Stimulated activated CD4-positive, alpha-beta T cell treated with anti-CD3 and anti-CD28 coated beads, TNF-alpha, amount 100 ng/mL, for 24 hours (primary cell): ENCODE measurements at places on chromosomes 4 and X.

DNA sequence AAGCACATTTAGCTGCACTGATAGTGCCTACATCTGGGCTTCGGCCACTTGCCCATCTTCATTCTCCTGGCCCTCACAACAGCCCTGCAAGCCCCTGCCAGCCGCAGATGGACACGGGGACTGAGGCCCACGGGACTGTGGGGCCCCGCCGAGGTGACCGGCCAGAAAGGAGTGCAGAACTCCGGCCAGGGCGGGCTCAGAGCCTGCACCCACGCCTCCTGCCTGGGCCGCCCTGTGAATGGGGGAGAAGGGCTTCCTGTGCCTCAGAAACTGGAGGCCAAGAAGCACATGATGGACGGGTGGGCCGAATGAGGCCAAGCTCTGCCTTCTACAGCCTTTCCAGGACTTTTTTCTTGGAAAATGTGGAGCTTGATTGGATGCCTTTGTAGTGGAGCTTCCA is 35.7 kb upstream of the HGFAC start:
- no peak for DNase-seq

DNA sequence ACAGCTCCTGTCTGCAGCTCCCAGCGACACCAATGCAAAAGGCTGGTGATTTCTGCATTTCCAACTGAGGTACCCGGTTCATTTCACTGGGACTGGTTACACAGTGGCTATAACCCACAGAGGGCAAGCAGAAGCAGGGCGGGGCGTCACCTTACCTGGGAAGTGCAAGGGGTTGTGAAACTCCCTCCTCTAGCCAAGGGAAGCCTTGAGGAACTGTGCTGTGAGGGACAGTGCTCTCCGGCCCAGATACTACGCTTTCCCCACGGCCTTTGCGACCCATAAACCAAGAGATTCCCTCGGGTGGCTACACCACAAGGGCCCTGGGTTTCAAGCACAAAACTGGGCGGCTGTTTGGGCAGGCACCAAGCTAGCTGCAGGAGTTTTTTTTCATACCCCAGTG is 218.9 kb downstream of the PPP3CA start:
- no peak for DNase-seq

- no peak for DNase-seq
These were observed 10.1 kb upstream of the FGG start for GRCh38 chr4:154622598-154622997.

GRCh38 chrX:101462892-101463291 is 22.4 kb upstream of the ARMCX4 start:
- DNase-seq: no peak

DNA sequence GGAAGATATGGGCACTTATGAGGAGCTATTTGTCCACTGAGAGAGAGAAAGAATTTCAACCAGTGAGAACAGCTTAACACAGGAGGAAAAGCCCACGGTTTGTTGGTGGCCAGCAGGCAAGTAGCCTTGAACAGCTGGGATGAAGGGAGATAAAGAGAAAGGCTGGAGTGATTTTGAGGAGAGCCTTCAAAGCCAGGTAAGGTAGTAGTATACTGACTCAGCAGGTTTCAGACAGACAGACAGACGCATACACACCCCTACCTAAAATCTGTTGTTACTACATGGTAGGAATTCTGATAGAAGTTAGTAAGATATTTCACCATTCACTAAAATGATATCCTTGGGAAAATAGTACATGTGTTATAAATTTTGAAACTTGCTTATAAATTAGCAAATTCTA is 60.5 kb downstream of the SEC24D start:
- DNase-seq: no peak

GRCh38 chrX:1535241-1536041 is 1.5 kb downstream of the P2RY8 start:
- DNase-seq: peak; percentile 44

GRCh38 chrX:109954333-109954732 is 48.6 kb upstream of the TMEM164 start:
- DNase-seq: no peak

DNA sequence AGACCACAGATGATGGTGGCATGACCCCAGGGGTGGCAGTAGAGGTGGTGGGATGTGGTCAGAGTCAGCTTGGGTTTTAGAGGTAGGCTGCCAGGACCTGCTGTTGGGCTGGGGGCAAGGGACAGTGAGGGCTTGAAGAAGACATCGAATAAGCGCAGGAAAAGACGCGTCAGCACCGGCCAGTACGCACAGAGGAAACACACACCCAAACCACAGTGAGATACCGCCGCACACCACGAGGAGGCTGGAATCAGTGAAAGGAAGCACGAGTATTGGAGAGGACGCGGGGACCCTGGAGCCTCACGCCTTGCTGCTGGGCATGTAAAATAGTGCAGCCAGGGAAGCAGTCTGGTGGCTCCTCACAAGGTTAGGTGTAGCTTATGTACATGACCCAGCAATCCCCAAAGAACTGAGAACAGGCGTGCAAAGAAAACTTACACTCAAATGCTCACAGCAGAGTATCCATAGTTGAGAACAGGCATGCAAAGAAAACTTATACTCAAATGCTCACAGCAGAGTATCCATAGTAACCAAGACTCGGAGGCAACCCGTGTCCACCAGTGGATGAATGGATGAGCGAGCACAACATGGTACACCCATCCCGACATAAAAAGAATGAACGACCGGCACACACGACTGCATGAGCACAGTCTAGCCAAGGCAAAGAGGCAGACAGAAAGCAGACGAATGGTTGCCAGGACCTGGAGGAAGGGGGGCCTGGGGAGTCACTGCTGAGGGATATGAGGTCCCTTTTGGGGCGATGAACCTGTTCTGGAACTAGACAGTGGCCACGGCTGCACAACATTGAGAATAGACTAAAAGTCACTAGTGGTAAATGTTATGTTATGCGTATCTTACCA is 13.3 kb downstream of the PDZD4 start:
- no peak for DNase-seq

DNA sequence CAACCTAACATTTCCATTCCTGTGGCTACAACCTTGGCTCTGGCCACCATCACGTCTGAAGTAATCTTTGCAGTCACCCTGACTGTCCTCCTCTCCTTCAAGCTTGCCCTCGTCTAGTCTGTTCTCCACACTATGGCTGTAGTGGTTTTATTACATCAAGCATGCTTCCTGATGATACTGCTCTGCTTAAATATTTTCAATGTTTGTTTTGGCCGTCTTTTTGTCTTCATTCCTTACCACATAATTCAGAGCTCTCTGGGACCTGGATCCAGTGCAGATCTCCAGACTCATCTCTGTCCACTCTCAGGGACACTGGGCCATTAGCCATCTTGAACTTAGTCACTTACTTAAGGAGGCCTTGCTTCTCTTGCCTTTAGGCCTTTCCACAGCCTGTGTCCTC is 27.7 kb upstream of the FREM3 start:
- no peak for DNase-seq

DNA sequence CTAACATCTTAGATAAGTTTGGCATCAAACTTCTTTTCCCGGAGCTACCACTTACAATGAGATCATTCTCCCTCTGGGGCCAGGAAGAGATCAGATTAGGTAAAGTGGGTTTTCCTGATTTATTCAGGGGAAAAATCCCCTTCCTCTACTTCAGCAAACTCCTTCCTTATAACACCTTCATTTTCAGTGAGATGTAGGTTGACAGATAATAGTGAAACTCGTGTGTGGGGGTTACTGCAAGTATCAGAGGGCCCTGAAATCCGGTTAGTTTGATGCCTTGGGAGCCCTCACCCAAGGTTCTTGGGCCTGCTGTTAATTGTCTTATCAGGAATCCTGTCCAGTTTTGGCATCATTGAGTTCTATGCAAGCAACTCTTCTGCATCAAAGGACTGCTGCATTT is 10.8 kb downstream of the FTHL17 start:
- DNase-seq: no peak

- DNase-seq: no peak
These were observed 238.1 kb downstream of the BMPR1B start for GRCh38 chr4:94995684-94996394.

- DNase-seq: no peak
These were observed 99.3 kb downstream of the AMMECR1 start for GRCh38 chrX:110218591-110218990.

DNA sequence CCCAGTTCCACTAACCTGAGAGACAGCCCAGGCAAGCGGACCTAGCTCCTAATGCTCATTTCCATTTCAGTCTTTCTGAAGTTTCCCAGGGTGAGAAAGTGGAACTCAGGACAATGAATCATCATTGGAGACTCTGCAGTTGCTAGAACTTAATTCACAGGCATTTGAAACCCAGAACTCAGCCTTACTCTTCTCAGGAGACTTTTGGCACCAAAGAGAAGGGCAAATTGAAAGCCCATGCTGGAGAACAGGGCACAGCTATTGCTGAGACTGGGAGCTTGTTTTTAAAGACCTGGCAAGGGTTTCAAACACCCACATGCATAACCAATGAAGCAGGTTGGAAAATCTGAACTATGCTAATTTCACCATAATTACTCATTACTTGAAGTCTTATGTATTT is 36.0 kb downstream of the BST1 start:
- DNase-seq: no peak

- no peak for DNase-seq
These were observed 72.3 kb downstream of the PRKG2 start for GRCh38 chr4:81142744-81143143.

DNA sequence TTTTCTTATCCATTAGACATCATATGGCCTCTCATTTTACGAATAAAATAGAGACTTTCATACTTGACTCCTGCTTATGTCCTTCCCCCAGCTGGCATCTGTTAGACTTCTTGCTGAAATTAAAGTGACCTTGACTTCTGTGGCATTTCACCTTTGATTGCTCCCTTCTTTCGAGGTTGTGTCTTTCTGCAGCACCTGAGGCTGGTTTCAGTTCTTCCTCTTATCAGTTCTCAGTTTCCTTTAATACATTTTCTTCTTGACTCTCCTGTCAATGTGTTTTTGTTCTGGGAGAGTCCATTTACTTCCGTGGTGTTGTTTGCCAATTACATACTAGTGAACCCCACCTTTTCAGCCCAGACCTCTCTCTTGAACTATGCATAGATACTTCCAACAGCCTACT is 81.6 kb downstream of the RBPJ start:
- no peak for DNase-seq

- no peak for DNase-seq
These were observed 157.1 kb upstream of the RBPJ start for GRCh38 chr4:26163425-26164362.

- no peak for DNase-seq
These were observed at the start of gene PDE6B for GRCh38 chr4:624705-625590. Gene PDE6B, plus strand, starts transcription at chr4:625573. Its CDS starts 54 bp downstream, at chr4:625627.

GRCh38 chrX:129992181-129992580 is 9.7 kb downstream of the BCORL1 start:
- DNase-seq: no peak

GRCh38 chrX:112008724-112009123 is 73.9 kb downstream of the TRPC5 start:
- no peak for DNase-seq
